T-cell (primary cell): ENCODE measurements at places on chromosomes 7 and 10.

- no peak for DNase-seq
Observed at GRCh38 chr10:73773152-73773879, 8.5 kb upstream of the CHCHD1 start.

DNA sequence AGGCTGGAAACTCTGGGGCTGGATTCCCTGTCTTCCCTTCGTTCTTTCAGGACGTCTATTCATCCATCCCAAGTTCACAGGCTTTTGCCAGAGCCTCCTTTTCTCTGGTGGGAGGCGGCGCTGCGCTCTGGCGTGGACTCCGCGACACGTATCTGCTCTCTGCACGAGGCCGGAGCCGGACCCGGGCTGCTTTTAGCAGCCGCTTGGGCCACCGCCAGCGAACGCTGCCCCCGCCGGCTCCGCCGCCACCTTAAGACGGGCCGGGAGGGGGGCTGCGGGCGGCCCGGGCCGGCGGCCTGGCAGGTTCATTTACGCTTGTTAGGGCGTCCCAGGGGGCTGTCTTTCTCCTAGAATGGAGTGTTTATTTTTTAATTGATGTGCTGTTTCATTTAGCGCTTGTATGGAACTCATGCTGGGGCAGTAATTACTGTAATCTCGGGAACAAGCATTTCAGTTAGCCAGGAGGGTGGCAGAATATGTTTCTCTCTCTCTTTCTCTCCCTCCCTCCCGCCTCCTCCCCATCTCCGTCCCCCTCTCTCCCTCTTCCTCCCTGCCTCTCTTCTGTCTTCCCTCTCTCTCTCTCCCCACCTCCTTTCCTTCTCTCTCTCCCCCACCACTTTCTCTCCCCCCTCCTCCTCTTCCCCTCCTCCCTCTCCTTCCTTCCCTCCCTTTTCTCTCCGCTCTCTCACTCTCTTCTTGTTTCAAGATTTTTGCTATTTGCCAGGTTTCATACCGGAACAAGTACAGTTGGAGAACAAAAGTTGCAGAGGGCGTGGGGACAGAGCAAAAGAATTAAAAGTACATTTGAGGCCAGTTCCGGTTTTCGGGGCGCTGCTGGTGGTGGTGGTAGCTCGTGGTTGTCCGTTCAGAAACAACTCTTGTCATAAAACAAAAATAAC is 1.3 kb upstream of the FZD8 start:
- no peak for DNase-seq

GRCh38 chr7:13104128-13104527 is 416.7 kb downstream of the ARL4A start:
- DNase-seq: no peak

DNA sequence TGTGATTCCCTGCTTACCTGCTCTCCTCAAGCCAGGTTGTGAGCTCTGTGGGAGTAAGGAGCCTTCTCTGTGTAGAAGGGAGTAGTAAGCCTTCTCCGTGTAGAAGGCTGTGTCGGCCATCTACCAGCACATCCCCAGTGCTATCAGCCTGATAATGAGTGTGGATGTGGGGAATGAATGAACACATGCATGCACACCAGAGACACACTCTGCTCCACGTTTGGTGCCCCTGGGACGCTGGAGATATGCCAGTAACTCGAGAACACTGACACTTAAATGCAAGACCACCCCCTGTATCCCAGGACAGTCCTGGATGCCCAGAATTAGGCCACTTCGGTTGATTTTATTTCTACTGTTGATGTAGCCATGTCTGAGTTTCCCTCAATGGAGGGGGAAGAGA is 21.1 kb upstream of the GPR26 start:
- no peak for DNase-seq

DNA sequence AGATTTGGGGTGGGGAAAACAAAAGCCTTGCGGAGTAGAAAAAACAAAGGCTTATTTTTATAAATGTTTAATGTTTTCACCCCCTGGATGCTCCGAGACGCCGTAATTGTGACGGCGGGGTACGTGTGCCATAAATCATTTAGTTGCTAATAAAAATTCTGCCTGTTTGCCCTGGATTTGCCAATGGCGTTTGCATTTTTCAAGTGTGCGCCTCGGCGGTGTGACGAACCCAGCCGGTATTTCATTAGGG is 2.5 kb upstream of the TNRC18 start:
- no peak for DNase-seq

GRCh38 chr10:48493083-48493871 is 111.6 kb downstream of the ARHGAP22 start:
- no peak for DNase-seq

- DNase-seq: no peak
Observed at GRCh38 chr10:64449603-64450002, 928.4 kb downstream of the REEP3 start.

DNA sequence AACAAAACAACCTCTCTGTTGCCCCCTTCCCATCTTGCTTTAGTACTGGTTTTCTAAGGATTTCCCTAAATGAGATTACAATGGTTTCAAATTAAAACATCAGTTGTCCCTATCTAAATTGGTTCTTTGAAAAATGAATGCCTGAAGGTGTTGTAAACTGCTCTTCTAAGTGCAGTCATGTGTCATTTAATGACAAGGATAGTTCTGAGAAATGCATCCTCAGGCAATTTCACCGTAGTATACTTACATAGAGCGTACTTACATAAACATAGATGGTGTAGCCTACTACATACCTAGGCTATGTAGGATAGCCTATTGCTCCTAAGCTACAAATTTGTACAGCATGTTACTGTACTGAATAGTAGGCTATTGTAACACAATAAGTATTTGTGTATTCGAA is 278.1 kb downstream of the MAGI2 start:
- no peak for DNase-seq

DNA sequence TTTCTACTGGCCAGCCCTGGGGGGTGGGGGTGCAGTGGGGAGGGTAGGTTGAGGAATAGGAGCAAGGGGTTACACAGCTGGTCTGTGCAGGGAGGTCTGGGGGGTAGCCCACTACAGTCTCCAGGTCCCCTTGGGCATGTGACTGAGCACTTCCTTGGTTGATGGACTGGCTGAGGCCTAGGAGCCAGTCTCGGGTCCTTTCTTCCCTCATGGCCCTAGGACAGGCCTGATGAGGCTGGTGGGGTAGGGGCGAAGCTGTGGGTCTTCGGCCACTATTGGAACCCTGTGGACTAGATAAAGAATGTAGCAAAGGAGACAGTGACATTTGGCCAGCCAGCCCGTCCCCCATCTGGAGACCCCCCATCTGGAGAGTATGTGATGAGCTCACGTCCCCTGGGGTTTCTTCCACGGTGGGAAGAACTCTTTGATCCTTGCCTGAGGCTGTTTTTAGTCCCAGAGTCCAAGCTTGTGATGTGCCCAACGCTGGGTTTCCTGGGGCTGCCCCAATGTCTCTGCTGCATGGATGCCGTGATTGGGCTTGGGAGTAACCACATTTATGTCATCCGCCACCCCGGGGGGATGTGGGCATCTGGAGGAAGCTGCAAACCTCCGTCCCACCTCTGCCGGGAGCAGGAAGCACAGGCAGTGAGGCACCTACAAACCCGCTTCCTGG is 20.7 kb downstream of the FAM241B start:
- DNase-seq: no peak

DNA sequence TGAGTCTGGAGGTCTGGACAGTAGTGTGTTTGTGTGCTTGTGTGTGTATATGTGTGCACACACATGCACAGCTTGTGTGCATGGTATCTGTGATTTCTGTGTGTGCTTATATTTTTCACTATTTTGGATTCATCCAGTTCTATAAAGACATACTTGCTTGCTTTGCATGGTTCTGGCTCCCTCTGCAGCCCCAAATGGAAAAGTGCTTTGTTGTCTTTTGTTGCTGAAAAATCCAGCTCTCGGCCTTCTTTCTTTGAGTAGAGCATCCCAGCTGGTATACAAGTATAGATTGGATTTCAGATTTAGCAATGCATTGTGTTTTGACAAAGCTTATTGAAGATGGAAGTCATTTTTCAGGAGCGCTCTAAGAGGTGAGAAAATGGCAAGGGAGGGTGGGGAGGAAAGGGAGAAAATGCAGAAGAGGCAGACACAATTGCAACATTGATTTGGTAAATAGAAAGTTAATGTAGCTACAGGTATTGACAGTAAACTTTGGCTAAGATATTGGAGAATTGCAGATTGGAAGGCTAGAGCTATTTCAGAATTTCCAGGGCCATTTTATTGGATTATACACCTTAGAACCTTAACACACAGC is 333.9 kb downstream of the AUTS2 start:
- no peak for DNase-seq

- no peak for DNase-seq
Observed at GRCh38 chr10:42939685-42940366, 137.0 kb upstream of the RET start.

DNA sequence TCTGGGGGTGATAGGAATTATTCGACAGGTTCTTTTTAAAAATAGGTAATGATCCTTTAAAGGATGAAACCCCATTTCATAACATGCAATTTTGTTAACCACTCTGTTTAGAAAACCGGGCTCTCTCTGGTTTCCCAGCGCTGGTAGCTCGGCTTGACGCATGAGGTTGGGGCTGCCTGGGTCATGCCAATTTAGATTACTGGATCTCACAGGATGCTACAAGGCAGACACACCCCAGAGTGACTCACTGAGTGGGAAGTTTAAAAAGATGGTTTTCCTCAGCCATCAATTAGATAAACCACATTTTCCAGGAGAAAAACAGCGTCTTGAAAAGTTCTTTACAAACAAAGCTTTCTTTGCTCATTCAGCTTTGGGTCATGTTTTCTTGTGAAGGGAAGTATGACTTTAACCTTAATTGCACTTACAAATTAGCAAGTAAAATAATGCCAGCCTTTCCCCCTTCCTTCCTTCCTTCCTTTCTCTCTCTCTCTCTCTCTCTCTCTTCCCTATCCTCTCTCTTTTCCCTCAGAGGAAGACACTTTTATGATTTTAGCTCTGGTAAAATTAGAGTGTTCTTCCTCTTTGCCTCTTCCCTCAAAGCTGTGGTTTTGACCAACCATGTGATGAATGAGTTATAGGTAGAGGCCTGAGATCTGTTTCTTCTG is 99.8 kb downstream of the EPDR1 start:
- DNase-seq: no peak

DNA sequence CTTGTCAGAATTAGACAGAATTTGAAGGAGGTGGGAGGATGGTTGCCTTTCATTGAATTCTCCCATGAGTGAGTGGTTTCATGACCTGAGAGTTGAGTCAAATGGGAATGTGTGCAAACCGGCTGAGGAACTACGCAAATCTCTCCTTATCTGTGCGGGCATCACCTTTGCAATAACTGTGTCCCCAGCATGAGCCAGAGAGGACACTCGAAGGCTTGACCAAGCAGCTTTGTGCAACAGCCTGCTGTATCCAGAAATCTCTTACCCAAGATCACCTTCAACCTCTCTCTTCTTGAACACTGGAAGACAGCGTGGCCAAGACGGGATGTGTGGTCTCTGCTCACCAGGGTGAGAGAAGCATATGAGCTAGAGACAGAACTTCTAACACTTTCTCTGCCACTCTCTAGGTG is 93.8 kb upstream of the IKZF1 start:
- no peak for DNase-seq

DNA sequence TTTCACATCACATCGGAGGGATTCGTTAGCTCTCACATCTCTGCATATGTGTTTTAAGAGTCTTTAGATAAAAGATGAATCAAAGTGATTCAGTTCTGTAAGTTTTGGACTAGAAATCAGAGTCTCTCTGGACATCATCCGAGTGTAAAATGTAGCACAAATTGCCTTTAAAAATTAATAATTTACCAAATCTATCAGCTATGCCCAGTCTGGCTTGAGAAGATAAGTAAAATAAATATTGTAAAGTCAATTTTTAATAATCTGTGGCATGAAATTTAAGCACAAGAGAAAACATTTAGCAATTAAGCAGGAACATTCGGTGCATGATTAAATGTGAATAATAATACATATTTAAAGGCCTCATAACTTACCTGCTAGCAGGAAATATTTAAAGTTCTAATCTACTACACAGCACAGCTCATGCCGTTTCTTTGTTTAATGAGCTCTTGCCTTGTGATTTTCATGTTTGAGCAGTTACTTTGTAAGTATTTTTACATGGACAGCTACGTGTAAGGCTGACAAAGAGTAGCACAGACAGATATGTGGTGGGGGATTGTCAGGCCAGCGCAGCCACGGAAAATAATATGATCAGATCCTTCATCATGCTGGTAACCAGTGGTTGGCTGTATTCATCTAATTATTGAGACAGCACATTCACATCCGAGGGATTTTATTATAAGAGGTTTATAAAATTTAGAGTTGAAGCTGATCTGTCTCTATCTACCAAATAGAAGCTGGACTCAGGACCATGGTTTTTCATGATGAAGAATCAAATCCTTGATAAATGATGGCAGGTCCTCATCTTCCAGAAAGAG is 317.3 kb downstream of the ADARB2 start:
- no peak for DNase-seq

- no peak for DNase-seq
Observed at GRCh38 chr7:72183835-72184234, 228.3 kb downstream of the CALN1 start.

- DNase-seq: no peak
Observed at GRCh38 chr7:130996205-130996832, 262.3 kb upstream of the KLF14 start.

- DNase-seq: no peak
Observed at GRCh38 chr7:39069896-39070881, 92.5 kb downstream of the POU6F2 start.

GRCh38 chr7:44046321-44047061 is 2.0 kb downstream of the DBNL start:
- DNase-seq: no peak

DNA sequence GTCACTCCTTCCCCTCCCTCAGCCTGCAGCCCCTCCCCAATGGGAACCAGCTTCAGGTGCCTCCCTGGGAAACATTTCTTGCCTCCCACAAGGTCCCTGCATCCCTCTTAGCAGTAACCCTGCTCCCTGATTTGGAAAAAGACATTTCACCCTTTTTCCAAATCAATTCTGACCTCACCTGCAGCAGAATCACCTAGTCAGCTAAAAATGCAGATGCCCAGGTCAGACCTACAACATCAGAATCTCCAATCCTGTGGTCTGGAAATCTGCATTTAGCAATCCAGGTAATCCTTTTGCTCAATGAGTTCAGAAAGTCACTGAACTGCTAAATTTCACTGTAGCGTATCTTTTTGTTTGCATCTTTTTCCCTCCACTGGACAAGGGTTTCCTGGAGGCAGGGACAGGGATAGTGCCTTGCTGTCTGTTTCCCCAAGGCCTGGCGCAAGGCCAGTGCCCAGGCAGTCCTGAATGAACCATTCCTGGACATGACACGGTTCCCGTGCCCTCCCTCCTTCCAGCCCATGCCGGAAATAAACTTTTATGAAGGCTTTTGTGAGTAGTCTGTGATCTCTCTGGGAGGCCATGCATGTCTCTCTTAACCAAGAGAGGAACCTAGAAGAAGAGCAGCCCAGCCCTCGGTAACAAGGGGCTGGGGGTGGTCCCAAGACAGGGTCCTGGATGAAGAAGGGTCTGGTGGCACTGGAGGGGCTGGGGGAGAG is 44.0 kb downstream of the COL13A1 start:
- DNase-seq: no peak
